ENCODE measurements at places on chromosomes 11 and 22.

- DNase-seq, result no peak
Measured at GRCh38 chr11:126357055-126357962, 1.8 kb downstream of the ST3GAL4 start.

- no peak for DNase-seq
Measured at GRCh38 chr11:112307616-112308015, 47.0 kb upstream of the PLET1 start.

DNA sequence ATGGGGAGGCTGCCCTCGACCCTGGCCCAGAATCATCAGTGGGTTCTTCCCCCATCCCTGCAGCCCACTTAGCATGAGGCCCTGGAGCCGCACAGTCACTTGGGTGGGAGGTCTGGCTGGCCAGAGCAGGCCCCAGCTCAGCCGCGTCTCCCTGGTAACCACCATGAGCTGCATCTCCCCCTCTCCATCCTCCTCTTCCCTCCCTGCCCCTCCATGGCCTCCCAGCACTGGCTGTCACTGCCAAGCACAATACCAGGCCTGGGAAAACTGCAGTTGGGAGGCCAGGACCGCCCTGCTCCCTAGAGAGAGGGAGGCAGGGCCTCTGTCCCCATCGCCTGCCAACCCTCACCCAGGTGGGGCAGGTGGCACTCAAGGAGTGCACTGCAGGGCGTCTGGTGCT is 8.0 kb downstream of the CSDC2 start:
- DNase-seq, result no peak

DNA sequence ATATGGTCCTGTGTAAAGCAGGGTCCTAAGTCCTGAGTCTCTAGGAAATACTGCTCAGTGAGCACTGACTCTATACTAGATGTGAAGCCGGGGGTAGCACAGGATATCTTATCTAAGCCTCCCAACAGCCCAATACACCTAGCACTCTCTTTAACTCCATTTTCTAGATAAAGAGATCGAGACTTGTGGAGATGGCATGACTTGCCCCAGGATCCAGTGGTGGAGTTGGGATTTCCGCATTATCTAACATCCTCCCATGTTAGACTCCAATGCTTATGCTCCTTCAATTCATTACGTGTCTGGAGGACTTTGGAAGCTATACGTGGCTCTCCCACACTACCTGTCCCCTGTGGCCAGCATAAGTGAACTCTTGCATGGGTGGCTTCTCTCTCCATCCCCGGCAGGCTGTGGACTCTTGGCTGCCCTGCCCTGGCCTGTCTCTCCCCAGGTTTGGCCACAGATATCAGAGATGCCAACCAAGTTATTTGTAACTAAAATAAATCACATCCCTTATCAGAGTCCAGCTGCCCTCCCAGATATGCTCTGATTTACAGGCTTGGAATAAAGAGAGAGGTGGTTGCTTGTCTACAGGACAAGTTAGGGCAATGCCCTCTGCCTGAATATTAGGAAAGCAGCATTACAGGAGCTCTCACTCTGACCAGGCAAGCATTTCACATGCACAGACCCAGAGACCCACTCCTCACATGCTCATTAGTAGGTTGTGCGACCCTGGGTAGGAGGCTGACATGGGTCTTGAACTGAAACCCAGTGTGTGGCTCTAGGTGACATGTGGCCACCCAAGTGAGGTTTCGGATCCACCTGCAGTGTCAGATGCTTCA is 4.5 kb downstream of the CD44 start:
- no peak for DNase-seq

GRCh38 chr11:129223701-129224149 is 31.6 kb upstream of the ARHGAP32 start:
- DNase-seq, result no peak

DNA sequence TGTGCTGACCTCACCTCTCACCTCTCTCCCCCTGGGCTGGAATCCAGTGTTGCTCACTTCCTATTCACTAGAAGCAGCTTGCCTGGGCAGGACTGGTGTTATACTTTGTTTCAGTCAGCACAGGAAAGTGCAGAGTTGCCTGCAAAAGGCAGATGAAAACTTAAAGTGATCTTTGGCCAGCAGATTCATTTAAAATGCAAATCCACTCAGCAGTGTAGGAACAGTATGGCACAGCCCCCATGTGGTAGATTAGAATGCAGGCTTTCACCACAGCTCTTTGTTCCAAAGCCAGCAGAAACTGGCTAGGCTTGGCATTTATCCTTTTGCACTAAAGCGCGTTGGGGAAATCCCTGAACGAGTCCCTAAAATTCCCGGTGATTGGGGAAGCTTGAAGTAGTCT is 301.2 kb downstream of the OR4C45 start:
- DNase-seq, result no peak

GRCh38 chr11:128294001-128294670 is 293.2 kb downstream of the ETS1 start:
- DNase-seq, result no peak

GRCh38 chr11:13942971-13943381 is 19.5 kb upstream of the SPON1 start:
- no peak for DNase-seq

GRCh38 chr11:112858289-112859023 is 102.8 kb upstream of the NCAM1 start:
- DNase-seq, result no peak

- no peak for DNase-seq
Measured at GRCh38 chr11:129222158-129222557, 30.0 kb upstream of the ARHGAP32 start.
